ENCODE measurements at places on chromosomes 11 and 22.

DNA sequence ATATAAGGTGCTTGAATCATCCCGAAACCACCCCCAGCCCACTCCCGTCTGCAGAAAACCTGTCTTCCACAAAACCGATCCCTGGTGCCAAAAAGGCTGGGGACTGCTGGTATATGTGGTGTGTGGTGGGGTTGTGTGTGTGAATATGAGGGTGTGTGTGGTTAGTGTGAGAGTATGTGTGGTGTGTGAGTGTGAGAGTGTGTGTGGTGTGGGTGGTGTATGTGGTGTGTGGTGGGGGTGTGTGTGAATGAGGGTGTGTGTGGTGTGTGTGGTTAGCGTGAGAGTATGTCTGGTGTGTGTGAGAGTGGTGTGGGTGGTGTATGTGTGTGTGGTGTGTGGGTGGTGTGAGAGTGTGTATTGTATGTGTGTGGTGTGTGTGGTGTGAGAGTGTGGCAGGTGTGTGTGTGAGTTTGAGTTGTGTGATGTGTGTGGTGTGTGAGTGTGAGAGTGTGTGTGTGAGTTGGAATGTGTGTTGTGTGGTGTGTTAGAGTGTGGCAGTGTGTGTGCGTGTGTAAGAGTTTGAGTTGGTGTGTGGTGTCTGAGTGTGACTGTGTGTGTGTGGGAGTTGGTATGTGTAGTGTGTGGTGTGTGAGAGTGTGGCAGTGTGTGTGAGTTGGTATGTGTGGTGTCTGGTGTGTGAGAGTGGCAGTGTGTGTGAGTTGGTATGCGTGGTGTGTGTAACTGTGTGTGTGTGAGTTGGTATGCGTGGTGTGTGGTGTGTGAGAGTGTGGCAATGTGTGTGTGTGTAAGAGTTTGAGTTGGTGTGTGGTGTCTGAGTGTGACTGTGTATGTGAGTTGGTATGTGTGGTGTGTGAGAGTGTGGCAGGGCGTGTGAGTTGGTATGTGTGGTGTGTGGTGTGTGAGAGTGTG is 6.5 kb downstream of the UPK3A start:
- DNase-seq: no peak

DNA sequence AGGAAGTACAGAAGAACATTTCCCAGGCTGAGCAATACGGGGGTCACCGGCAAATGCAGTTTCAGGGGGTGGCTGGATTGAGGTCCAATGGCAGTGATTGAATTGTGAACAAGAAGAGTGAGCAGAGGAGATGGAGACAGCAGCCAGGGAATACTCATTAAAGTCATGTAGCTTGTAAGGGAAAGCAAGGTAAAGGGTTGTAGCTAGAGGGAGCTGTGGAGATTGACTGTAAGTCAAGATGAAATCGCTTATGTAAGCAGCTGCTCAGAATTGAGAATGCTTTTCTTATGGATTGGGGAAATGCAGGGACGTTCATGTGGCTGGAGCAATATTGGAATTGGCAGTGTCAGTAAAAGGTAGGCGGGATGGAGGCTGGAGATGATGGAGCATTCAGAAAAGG is 111.4 kb upstream of the TBCEL start:
- DNase-seq: no peak

DNA sequence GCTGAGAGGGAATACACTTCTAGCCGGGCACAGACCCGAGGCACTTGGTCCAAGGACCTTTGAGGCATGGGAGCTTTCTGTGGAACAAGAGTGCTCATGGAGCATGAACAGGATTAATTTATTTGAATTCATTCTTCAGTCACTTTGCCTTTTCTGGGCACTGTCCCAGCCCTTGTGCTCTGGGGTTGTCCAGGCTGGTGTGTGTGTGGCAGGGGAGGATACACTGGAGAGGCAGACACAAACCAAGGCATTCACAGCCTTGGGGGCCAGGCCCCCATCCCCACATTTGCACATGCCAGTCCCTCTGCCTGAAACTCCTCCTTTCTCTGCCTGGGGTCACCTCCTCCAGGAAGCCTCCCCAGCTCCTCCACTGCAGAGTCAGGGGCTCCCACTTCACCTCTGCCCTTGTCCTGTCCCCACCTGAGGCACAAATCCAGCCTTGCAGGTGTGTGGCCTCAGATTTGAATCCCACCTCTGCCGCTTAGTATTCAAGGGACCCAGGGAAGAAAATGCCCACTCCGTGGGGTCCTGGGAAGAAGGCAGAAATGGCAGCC is 55.5 kb downstream of the MYO7A start:
- DNase-seq: peak; percentile 37

DNA sequence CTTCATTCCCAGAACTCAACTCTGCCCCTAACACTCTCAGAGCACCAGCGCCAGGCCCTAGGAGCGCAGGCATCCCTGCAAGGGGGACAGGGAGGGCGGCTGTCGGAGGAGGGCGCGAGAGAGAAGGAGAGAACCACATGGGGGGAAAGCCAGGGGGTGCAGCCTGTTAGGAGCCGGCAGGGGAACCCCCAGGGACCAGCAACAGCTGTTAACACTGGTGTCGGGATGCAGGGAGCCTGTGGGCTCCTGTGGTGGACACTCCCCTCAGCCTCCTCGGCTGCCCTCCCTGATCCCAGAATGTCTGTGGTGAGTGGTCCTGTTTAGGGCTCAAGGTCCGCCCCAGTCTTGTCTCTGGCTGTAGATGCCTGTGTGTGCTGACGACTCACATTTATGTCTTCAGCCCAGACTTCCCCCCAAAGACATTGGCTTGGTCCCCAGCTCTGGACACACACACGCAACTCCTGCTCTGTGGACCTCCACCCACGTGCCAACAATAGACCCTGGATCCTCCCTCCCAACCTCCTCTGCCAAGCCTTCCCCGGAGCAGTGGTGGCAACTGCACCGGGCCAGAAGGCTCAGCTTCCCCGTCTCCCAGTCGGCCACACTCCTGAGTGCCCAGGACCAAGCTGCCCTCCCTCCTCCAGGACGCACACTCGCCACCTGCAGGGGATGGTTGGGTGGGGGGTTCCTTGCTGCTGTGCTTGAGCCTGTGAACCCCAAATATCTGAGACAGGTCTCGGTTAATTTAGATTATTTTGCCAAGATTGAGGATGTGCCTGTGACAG is 817 bp upstream of the IFITM5 start:
- peak; percentile 37 for DNase-seq

GRCh38 chr22:39535357-39535725 is 2.8 kb upstream of the RPS19BP1 start:
- no peak for DNase-seq

DNA sequence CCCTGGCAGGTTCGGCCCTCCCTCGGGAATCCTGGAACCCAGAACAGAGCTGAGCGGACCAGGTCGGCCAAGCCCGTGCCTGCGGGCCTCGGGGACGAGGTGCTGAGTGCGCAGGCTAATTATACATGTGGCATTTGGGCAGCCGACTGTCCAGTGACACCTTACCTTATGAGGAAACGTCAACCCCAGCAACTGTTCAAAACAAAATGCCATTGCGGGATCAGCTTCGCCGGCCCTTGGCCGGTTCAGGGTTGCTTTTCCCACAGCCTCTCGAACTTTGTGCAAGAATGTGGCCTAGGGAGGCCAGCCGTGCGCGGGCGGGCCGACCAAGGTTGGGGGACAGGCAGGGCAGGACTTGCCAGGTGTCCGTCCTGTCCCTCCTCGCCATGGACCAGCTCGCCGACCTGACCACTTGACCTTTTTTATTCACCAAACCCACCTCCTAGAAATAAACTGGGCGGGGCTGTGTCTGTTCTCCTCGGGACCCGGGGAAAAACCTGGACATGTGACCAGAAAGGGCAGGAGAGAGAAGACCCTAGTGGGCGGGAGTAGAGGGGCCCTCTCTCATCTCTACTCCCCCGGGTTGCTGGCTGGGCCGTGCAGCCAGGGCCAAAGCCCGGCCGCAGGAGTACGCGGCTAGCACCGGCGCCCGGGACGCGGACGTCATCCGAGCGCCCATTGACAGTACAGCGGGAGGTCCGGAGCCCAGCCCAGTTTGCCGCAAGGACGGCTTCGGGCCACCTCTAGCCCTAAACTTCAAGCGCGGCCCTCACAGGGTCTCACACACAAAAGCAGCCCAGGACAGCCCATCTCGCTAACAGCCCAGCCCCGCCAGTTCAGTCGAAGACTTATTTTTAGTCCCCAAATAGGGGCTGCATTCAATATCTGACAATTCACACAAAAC is 134.3 kb upstream of the C11orf58 start:
- DNase-seq: peak; percentile 80

DNA sequence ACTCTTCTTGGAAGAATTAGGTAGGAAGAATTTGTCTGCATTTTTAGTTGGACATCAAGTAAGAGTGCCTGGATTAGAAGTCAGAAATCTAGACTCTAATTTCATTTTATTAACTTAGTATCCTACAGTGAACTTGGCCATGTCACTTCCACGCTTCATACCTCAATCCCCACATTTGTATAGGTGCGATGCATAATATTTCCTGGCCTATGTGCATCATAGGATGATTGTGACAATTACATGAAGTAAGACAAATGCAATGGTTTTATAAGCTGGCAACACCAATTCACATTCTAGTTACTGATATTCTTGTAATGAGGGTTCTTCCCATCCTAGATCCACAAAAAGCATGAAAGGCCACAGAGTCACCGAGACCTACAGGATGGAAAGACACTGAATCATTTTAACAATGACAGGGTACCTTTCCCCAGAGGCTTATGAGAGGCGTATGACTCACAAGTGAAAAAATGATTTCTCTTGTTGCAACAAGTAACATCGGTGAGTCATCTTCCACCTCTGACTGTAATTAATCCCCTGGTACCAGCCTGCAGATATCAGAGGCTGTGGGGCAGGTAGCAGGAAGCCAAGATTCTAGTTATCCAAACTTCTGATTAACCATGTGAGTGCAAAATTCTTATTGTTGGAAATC is 56.0 kb upstream of the OR5AK2 start:
- DNase-seq: no peak

DNA sequence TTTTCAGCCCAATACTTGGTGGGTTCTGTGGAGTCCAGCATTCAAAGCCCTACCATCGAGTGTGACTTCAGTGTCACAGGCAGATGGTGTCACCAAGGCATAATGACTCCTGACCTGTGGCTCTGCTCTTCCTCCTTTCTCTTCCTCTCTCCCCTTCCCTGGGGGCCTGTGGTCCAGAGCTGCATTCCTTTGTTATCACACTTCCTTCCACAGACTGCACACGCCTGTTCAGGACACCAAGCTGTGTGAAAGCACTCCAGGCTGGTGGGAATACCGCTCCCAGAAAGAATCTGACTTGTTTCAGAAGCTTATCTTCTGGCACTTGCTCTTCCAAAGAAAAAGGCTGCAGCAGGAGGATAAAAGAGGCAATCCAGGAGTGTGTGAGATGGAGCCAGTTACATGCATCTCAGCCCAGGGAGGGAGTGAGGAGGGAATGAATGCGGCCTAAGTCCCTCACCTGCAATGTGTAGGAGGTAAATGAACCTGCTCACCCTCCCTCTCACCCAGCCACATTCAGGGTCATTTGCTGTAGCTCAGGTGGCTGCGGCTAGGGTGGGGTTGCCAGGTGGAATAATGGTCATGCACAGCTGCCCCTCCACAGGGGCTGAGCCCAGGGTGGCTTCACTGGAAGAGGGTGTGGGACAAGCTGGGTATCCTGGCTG is 79.3 kb downstream of the ADAMTS15 start:
- DNase-seq: peak; percentile 63

DNA sequence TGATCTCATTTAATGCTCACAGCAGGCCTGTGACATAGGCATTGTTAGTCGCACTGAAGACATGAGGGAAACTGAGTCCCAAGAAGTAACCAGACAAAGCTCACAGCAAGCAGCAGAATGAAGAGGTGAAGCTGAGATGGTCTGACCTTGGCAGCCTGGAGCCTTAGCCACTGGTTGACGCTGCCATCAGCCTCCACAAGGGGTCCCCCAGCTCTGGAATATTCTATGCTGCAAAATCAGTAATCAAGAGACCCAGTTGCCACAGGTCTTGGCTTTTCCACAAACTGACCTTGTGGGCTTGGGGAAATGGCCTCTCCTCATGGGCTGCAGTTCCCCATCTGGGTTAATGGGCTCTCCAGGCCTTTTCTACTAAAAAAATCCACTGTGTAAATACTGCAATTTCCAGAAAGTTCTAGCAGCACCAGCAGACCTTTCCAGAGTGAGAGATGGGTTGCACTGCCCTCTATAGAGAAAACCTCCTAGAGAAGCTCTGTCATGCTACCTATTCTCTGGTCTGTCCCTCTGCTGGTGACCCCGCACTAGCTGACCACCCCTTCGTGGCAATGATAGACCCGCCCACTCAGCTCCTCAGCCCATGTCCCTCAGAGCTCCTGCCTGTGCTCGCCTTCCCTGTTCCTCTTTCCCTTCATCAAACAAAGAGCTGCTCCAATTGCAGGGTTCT is 22.6 kb upstream of the ISX start:
- DNase-seq: no peak

DNA sequence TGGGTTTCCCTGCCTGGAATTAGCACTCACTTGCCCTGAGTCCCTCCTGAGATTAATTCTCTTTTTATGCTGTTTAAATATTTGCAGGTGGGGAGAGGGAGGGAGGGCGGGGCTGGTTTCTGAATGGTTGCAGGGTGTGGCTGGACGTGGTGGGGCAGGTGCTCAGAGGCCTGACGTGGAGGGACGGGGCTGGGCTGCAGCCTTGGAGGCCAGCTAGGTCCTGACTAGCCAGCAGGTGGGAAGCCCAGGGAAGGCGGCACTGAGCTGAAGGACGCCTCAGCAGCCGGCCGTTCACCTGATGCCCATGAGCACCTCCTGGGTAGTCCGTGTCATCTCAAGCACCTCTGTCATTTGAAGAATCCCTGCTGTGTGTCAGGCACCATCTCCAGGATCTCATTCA is 21.3 kb downstream of the SGSM1 start:
- DNase-seq: no peak

DNA sequence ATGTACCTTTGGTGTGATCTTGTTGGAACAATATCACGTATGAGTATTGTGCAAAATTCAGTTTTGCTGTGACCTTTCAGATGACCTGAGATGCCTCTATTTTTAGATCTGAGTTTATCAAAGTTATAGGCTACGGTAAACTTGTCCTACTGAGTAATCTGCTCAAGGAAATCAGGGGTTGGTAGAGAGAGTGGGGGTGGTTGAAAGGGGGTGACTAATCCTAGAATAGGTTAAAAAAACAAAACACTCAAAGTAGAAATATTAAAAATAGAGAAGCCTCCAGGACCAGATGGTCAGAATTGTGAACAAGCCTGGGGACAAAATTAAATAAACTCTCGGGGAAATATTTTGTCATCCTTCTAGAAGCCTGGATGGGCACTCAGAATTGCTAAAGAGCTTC is 59.9 kb upstream of the C11orf87 start:
- no peak for DNase-seq

GRCh38 chr11:132846075-132846474 is 686.2 kb downstream of the OPCML start:
- DNase-seq: no peak

DNA sequence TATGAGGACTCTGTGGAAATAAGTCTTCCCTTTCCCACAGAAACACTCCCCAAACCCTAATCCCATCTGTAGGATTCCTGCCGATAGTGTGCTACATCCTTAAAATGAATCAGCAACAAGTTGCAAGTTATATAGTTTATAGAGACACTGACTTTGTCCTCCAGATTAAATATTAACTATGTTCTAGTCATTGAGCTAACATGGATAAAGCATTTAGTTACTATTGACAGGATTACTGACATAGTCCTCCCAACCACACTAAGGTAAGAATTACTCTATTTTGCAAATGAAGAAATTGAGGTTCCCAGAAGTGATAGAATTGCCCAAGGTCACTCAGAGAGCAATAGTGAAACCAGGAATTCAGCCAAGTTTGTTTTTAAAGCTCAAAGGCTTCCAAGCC is 1.9 kb downstream of the OR52M1 start:
- no peak for DNase-seq

GRCh38 chr11:116478205-116478604 is 294.6 kb downstream of the BUD13 start:
- DNase-seq: no peak

- no peak for DNase-seq
Observed at GRCh38 chr22:24063986-24064385, 52.9 kb downstream of the CABIN1 start.

- DNase-seq: no peak
Observed at GRCh38 chr11:44698252-44698912, 28.4 kb upstream of the TSPAN18 start.

All from heart left ventricle (tissue), 16 donors.